ENCODE measurements at places on chromosomes 3 and 15. TPM values are rescaled to one million over a fixed set of nuclear protein-coding genes. Genes with fewer than 3 reads are reported as not detected.

LDHAL6B gene
- not detected for total RNA-seq

P2RY14 gene
- total RNA-seq = not detected

DNA sequence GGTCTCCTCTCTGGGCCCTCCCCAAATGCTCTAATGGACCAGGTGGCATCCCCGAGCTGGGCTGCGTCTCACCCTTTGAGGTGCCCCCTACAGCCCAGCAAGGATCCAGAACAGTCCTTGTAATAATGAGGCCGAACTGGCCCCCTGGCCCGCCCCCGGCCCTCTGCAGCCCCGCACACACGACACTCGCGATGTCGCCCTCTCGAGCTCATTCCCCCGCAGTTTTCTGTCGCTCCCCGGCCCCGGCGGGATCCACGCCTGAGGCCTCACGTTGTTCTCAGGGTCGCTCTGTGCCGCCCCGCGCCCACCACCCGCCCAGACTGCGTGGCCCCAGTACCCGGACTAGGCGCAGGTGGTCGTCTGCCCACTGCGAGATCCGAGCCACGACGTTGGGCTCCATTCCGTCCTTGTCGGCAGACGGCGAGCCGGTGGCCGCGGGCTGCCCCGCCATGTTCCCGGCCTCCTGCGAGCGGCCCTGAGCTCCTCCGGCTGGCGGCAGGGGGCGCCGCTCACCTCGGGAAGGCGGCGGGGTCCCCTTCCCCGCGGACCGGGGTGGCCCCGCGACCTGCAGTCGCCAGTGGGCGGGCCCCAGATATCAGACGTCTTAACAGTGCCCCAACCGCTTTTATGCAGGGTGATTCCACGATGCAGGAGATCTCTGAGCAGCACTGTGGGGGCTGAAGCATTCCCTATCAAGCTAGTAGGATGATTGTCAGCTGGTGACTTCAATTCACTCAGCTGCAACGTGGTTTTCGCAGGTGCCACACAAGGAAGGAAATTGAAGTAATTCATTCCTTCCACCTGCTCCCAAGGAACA lies at the start of gene C3orf33:
Gene C3orf33 (minus strand): TSS at position 477 of the 817 bp plus-strand sequence. CDS start 26 bp downstream, at position 451.
- peak; percentile 36 for DNase-seq

DNA sequence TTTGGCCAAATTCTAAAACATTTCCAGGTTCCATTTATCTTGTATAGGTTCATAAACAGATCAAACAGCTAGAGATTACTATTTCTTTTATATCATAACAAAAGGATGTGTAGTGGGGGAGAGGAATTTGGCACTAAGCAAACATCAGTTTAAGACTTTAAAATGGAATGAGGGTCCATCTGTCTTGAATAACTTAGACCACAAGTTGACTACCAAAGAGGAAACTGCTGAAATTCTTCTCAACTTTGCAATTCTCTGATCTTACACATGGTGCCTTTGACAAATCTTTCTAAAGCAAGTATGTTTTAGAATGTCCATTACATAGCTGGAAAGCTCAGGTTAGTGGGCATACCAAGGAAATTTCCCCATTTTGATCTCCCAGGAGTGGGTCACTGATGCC lies 140.5 kb upstream of the ADAMTS9 start:
- no peak for DNase-seq

GRCh38 chr3:150235799-150236198 lies 172.3 kb upstream of the TSC22D2 start:
- no peak for DNase-seq

DNA sequence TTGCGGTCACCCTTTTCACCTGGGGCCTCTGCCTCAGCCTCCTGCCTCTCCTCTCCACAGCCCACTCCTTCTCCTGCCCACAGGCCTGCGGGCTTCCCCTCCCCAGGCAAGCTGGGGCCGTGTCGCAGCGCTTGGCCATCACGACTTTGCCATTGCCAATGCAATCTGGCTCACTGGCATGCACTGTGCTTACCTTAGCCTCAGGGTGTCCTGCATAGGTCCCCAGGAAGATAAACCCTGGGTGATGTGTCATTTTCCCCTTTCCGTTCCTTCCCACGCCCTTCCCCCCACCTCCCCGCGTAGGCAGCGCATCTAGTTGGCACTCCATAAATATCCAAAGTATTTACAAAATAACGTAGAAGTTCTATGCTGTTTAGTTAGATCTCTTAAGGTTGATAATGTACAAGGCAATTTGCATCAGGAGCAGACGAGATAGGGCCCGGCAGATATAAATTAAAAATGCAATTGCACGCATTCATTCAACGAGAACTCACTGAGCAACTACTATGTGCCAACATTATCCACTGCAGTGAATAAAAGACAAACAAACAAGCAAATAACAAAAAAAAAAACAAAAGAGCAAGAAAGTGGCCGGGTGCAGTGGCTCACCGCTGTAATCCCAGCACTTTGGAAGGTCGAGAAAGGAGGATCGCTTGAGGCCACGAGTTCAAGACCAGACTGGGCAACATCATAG lies 973 bp upstream of the COPG1 start:
- DNase-seq = no peak

DNA sequence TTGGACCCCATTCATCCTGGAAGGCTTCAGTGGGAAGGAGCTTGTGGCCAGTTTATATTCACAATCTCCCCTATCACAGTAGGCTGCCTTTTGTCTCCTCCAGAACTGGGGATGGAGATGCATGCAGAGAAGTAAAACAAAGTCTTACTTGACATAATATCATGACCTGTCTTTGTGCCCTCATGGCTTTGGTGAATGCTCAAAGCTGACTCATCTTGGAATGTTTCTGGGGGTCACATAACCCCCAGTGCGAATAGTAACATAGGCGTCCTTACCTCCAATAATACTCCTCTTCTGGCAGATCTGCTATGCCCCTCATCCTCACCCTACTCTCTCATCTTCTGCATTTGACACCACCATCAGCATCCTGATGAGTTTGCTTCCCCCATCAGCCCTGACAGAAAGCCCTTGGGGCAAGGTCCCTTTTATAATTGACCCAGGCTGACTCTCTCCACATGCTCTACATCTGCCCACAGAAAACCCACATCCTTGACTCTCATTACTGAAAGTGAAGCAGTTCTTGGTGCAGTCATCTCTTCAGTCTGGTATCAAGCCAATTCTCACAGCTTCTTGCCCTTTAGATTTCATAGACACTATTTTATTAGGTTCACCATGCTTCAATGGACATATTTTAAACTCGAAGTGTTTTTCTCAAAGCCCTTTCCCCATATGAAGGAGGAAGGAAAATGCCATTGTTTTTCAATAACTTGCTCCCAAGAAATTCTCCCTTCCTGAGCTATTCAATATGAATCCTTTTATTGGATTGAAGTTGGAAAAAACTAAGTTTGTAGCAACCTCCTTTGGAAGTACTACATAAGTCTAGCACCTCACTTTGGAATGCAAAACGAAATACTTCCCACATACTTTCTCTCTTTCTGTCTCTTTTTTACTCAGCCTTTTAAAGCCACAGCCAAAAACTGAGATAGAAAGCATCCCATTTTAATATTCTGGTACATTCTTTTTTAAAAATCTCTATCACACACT lies 36.6 kb downstream of the OSTN start:
- DNase-seq = peak; percentile 54

GRCh38 chr3:135038186-135038585 lies 243.1 kb downstream of the EPHB1 start:
- DNase-seq = no peak

GRCh38 chr3:188350961-188351360 lies 197.0 kb downstream of the LPP start:
- DNase-seq = no peak

PSTPIP1 gene
- total RNA-seq = 0.19 TPM

GRCh38 chr15:68638953-68639515 lies 60.2 kb downstream of the CORO2B start:
- DNase-seq = no peak

DNA sequence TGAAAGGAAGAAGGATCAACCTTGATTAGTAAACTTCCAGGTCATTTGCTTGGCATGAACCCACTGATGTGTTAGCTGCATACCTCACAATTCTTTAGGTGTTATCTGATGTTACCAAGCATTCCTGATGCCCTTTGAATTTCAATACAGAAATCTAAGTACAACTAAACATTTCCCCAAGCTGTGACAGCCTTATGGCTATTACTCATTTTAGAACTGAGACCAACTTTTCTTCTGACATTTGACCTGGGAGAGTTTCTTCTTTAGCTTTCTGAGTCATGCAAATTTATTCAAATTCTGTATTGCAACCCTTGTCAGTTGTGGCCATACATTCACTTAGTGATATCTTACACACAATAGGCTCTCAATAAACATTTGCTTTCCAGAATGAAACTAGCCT lies 124.3 kb downstream of the TIGIT start:
- DNase-seq = no peak

- DNase-seq = peak; percentile 4
These were observed 85.0 kb upstream of the CNTN6 start for GRCh38 chr3:1007866-1008265.

TFDP2 gene
- 66.5 TPM for total RNA-seq

FBN1 gene
- total RNA-seq = 18.1 TPM

DNA sequence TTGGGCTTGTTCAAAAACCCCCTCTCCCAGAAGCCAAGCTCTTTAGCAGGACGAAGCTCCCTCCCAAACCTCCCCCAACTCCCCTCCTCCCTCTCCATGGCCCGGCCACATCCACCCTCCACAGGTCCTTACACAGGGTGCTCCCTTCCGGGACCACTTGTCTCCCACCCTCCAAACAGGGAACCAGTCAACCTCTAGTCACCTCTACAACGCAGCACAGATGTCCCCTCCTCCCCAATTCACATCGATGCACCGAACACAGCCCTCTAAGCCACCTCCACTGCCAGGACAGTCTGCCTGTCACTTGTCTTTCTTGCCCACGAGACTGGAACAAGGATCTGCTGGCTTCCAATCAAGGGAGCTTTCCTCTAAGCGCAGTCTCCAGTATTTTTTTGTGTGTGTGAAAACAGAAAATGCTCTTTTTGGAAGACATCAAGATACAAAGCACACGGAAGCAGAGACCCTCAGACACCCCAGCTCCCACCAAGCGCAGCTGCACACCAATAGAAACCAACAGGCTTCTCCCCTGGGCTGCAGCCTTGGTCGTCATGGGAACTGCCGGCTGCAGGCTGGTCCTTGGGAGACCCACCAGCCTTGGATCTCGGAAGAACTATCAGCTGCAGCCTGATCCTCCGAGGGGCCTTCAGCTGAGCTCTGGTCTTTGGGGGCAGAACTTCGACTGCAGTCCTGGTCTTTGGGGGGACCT lies 26.5 kb downstream of the IQSEC1 start:
- DNase-seq = no peak

DNA sequence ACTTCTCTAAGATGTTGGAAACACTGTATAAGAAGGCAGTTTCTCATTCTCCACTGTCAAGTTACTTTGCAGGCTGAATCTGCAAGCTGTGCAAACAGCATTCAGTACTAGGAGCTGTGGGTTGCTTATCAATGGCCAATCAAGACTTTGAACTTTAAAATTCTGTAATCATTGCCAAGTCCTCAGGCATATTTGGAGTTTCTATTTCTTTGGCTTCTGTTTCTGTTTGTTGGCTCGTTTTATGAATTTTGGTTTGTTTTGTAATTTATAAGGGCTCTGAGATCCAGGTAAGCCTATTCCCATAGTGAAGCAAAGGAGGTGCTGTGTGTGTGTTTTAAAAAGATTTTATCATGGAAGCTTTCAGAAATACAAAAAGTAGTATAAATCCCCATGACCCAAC lies 32.1 kb downstream of the TLNRD1 start:
- no peak for DNase-seq

GRCh38 chr3:105459566-105460290 lies 93.0 kb downstream of the ALCAM start:
- DNase-seq = no peak

SCAANT1 gene
- not detected for total RNA-seq

GRCh38 chr3:163071713-163072112 lies 1575.1 kb downstream of the OTOL1 start:
- peak; percentile 27 for DNase-seq

DNA sequence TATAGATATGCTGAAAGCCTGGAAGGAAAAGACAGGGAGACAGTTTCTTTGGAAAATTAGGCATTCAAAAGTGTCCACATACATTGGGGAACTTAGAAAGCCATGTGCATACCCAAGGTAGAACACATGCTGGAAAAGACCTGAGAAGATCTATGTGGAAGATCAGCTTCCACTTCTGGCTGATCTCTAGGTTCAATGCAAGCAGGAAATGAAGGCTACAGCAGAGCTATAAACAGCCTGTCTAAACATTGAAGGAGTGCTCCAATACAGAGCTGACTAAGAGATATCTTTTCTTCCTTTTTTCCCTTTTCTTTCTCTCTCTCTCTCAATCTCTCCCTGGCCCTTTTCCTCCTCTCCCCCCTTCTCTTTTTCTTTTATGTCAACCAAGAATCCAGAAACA lies 73.6 kb upstream of the TCF12 start:
- no peak for DNase-seq

DNA sequence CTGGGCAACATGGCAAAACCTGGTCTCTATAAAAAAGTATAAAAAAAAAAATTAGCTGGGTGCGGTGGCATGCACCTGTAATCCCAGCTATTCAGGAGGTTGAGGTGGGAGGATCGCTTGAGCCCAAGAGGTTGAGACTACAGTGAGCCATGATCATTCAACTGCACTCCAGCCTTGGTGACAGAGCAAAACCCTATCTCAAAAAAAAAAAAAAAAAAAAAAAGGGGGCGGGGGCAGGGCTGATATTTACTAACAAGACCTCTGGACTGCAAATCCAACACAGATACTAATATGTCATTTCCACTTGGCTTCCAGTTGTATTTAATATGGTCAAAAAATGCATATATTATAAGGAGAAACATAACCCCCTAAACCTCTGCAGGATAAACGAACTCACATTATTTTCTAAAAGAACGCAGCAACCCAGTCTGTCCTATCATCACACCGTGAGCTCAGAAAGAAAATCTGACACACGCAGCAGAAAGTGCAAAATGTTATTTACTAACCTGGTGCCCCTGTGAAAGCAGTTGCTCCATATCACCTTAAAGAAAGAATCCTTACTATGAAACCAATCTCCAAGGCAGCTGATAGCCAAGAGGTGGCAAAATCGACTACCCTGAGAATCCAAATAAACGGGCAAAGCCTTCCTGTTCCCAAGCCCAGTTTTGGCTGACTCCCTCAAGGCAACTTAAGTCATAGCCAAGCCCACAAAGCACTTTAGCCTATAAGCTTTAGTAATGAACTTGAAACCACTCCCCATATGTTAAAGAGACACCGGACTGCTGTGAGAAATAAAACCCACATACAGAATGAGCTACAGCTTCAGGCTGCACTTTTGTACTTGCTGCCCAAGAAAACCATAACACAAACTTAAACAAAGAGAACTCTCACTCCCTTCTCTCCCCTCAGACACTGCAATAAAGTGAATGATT lies 39.3 kb downstream of the PLD1 start:
- peak; percentile 73 for DNase-seq

MYO5C gene
- 0.06 TPM for total RNA-seq

DNA sequence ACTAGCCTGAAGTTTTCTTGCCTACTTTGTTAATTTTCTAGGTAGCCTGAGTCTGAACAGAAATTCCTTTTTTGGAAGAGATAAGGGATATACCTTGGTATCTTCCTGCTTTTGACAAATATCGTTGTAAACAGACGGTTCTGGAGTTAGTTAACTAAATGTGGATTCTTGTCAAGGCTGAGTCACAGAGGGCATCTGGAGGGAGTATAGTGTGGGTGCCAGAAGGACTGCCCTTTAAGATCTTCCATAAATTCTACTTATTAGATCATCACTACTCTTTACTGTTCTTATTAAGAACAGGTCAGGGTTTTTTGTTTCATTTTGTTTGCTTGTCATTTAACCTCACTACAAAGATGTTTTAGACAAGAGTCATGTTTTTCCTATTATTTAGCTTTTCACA lies 125.3 kb upstream of the SKOR1 start:
- DNase-seq = no peak

UNC13C gene
- not detected for total RNA-seq

ADGRG7 gene
- total RNA-seq = not detected

GREM1 gene
- total RNA-seq = not detected

GRCh38 chr15:65856821-65857455 lies 12.4 kb upstream of the RAB11A start:
- peak; percentile 47 for DNase-seq
